A549 treated with ZK216348 at 1 μM for 4 hours (cell line): ENCODE measurements at places on chromosomes 5 and 9. TPM values are rescaled to one million over a fixed set of nuclear protein-coding genes. Genes with fewer than 3 reads are reported as not detected.

The IFNB1 gene
- not detected in 5 replicates for total RNA-seq

The RELL2 gene
- 2.2 to 5.2 TPM (median 3.9 TPM) in 5 replicates for total RNA-seq

The SLC46A2 gene
- not detected in 5 replicates for total RNA-seq

The GABRP gene
- total RNA-seq, result not detected in 5 replicates

The TGFBI gene
- total RNA-seq, result 1,493 to 2,078 TPM (median 1,745 TPM) in 5 replicates
